ENCODE measurements at places on chromosomes 6 and 20.

DNA sequence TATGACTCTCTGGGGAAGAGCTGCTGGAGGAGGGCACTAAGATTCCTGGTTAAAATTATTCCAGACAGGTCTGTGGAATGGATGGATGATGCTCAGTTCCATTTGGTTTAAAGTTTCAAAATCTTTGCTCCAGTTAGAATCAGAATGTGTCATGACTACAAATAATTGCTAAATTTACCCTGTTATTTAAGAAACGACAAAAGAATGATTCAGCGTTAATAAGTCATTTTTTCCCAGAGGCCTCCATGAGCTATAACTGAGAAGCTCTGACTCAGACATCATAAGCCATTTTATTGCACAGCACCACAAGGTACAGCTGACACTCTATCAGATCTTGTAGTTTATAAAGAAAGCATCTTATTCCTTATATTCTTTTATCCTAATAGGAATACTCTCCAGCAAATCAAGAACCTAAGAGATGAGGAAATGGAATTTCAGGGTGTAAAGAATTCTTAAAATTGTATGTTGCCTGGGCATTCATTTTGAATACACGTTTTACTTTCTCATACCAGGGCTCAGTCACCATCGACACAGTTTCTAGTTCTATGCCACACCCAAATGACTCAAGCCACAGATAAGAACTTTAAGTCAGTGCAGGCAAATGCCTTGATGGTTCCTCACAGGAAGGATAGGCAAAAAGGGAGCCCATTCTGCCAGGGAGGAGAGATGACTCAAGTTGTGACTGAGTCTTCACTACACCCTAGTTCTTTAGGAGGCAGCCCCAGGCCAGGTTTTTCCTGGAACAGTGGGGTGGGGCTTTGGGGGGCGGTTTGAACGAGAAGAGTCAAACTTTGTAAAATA, 636.0 kb downstream of the MMUT start:
- no peaks in the 10 kb centered on the region for H3K27me3 ChIP-seq
- no peaks in the 10 kb centered on the region for H3K4me1 ChIP-seq
- H3K36me3 ChIP-seq = no peaks in the 10 kb centered on the region

DNA sequence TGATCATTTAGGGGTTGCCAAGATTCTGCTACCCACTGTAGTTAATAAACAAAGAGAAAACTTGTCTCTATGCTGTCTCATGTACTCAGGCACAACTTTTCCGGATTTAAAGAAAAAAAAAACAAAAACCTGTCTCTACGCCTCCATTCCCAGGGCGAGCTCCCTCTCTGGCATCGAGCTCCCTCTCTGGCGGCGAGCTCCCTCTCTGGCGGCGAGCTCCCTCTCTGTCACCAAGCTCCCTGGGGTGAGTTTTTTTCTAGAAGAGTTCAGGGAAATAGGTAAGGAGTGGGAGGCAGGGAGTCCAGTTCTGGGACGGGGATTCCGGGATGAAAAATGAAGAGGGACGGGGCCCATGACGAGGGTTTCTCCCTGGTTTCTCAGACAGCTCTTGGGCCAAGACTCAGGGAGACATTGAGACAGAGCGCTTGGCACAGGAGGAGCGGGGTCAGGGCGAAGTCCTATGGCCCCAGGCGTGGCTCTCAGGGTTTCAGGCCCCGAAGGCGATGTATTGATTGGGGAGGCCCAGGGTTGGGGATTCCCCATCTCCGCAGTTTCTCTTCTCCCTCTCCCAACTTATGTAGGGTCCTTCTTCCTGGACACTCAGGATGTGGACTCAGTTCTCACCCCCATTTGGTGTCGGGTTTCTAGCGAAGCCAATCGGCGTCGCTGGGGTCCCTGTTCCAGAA, 16.5 kb upstream of the HLA-A start:
- no peak for DNase-seq
- H3K4me1 ChIP-seq = peaks cover 20% of the 10 kb centered on the region
- peak overlapping the region; percentile 20 for H3K4me3 ChIP-seq
- peak overlapping the region; percentile 73 for H3K27ac ChIP-seq
- no peaks in the 10 kb centered on the region for H3K36me3 ChIP-seq
- no peaks in the 10 kb centered on the region for H3K27me3 ChIP-seq

- no peak overlapping the region for H3K4me3 ChIP-seq
- no peak overlapping the region for H3K27ac ChIP-seq
- H3K36me3 ChIP-seq = no peaks in the 10 kb centered on the region
Measured at GRCh38 chr6:37077191-37077904, 71.9 kb downstream of the FGD2 start.

- peaks cover 17% of the 10 kb centered on the region for H3K36me3 ChIP-seq
- no peak for DNase-seq
- no peak overlapping the region for H3K27ac ChIP-seq
- H3K4me3 ChIP-seq = no peak overlapping the region
- H3K4me1 ChIP-seq = no peaks in the 10 kb centered on the region
Measured at GRCh38 chr20:54221353-54221752, 13.5 kb downstream of the PFDN4 start.

GRCh38 chr20:47748823-47749222, 36.5 kb downstream of the SULF2 start:
- peak; percentile 73 for DNase-seq
- H3K27me3 ChIP-seq = no peaks in the 10 kb centered on the region
- no peak overlapping the region for H3K4me3 ChIP-seq
- peaks cover 24% of the 10 kb centered on the region for H3K4me1 ChIP-seq
- H3K36me3 ChIP-seq = no peaks in the 10 kb centered on the region

DNA sequence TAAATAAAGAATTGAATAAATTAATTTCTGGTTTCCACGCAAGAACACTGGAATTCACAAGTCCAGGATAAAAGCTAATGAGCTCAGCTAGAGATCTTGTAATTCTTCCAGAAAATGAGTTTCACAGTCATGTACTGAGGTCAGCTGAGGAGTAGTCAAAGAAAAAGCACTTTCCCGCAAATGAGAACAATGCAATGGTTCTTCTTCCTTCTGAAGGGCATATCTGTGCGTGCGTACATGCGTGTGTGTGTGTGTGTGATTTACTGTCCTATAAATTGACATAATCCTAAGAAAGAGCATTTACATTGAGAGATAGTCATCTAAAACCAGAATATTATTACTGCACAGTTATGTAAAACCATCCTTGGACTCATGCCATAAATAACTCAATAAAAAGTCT, 968.9 kb upstream of the EYS start:
- no peaks in the 10 kb centered on the region for H3K36me3 ChIP-seq
- H3K27me3 ChIP-seq = no peaks in the 10 kb centered on the region
- no peak overlapping the region for H3K4me3 ChIP-seq

GRCh38 chr6:160790028-160790792, 88.2 kb downstream of the PLG start:
- no peak overlapping the region for H3K4me3 ChIP-seq
- no peak overlapping the region for H3K27ac ChIP-seq
- H3K36me3 ChIP-seq = no peaks in the 10 kb centered on the region

DNA sequence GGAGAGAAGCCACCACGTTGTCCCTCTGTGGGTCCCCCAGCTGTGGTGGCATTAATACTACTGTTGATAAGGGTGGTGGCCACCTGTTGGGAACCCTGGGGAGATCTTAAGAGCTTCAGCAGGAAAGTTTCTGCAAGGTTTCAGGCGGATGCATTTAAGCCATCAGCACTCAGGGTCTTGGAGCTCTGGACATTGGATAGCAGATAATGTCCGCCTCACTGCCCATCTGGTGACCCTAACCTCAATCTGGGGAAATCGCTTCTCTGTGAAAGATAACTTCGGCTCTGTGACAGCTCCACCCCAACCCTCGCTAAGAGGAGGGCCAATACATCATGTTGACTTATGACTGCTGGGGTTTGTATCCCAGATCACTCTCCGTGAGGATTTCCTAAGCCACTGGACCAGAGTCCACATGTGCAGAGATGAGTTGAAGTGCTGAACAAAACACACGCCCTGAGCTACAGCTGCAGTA, 92.9 kb downstream of the FOXC1 start:
- no peak overlapping the region for H3K27ac ChIP-seq
- no peaks in the 10 kb centered on the region for H3K36me3 ChIP-seq
- DNase-seq = no peak
- no peaks in the 10 kb centered on the region for H3K4me1 ChIP-seq

DNA sequence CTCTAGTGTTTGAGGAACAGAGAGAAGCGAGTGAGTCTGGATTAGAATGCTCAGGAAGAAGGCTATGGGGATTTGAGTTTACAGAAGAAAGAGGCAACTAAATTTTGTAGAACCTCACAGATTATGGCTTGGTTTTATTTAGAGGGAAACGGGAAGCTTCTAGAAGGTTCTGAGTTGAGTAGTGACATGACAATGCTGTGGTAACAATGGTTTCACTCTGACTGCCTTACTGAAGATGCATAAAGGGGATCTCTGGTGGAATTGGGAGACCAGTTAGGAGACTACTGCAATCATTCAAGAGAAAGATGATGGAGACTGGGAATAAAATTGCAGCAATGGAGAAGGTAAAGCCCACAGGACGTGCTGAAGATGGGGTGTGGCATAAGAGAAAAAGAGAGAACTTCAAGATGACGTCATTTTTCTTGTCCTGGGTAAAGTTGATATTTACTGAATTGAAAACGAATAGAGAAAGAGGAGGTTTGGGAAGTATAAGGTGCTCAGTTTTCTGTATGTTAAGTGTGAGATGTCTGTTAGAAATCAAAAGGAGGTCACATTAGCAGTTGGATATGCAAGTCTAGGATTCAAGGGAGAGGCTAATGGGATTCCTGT, 710.1 kb upstream of the NRSN1 start:
- no peak for DNase-seq
- H3K4me1 ChIP-seq = no peaks in the 10 kb centered on the region
- H3K36me3 ChIP-seq = no peaks in the 10 kb centered on the region
- H3K4me3 ChIP-seq = no peak overlapping the region
- H3K27ac ChIP-seq = no peak overlapping the region

- no peaks in the 10 kb centered on the region for H3K4me1 ChIP-seq
- no peak for DNase-seq
- H3K27me3 ChIP-seq = peaks cover 5% of the 10 kb centered on the region
- no peak overlapping the region for H3K4me3 ChIP-seq
Measured at GRCh38 chr20:1920252-1920651, 25.0 kb downstream of the SIRPA start.

GRCh38 chr6:135830452-135830881, 21.0 kb upstream of the PDE7B start:
- H3K36me3 ChIP-seq = no peaks in the 10 kb centered on the region
- peaks cover 57% of the 10 kb centered on the region for H3K27me3 ChIP-seq
- no peak overlapping the region for H3K27ac ChIP-seq
- no peak for DNase-seq
- H3K4me1 ChIP-seq = no peaks in the 10 kb centered on the region
- no peak overlapping the region for H3K4me3 ChIP-seq

- no peaks in the 10 kb centered on the region for H3K27me3 ChIP-seq
- DNase-seq = no peak
- H3K27ac ChIP-seq = no peak overlapping the region
- no peaks in the 10 kb centered on the region for H3K36me3 ChIP-seq
- no peaks in the 10 kb centered on the region for H3K4me1 ChIP-seq
- H3K4me3 ChIP-seq = no peak overlapping the region
Measured at GRCh38 chr6:138420356-138420755, 16.3 kb downstream of the HEBP2 start.

DNA sequence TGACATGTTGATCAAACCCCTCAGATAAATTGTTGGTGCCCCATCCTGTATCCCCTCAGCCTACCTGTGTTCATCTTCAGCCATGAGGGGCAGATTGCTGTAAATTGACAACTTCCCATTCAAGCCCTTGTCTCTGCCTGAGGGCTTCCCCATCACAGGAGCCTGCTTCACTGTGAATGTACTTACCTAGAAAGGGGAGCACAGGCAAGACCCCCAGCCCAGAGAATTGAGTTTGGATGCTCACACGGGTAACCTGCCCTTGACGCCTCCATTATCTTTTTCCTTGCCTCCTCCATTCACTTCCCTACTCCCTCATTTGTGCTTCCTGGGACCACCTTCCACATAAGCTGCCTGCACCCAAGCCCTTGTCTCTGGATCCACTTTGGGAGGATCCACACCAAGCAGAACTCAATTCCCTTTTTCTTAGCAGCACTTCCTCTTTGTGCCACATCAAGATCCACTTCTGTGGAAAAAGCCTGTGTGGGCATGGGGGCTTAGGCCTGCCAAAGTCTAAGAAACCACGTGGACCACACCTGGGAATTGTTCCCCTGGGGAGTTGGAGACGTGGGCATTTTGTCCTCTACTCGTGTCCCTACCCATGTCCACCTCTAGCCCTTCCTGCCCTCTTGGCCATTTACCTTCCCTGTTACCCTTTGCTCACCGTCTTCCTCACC, 103.4 kb upstream of the FOXA2 start:
- H3K27me3 ChIP-seq = peaks cover 7% of the 10 kb centered on the region
- no peak overlapping the region for H3K4me3 ChIP-seq
- H3K27ac ChIP-seq = no peak overlapping the region
- H3K4me1 ChIP-seq = peaks cover 9% of the 10 kb centered on the region

- H3K27me3 ChIP-seq = peaks cover 22% of the 10 kb centered on the region
- no peak overlapping the region for H3K27ac ChIP-seq
- H3K4me1 ChIP-seq = no peaks in the 10 kb centered on the region
- no peak overlapping the region for H3K4me3 ChIP-seq
- DNase-seq = no peak
Measured at GRCh38 chr20:37927410-37928095, 24.6 kb downstream of the VSTM2L start.

DNA sequence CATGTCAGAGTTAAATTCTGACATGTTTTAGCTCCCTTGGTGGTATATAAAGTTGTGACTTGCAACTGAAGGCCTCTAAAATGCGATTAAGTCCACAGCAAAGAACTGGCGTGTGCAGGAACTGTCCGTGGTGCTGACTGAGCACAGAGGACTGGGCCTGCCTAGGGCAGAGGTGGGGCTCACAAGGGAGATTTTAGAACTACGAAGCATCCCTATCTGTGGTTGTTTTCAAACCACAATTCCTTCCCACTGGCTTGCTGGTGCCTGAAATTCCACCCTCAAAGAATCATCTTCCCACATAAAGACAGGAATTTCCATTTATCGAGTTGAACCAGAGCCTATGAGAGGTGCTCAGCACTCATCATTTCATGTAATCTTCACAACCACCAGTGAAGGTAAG, 30.1 kb downstream of the RIMS4 start:
- no peaks in the 10 kb centered on the region for H3K27me3 ChIP-seq
- no peak overlapping the region for H3K4me3 ChIP-seq
- no peaks in the 10 kb centered on the region for H3K36me3 ChIP-seq
- no peak overlapping the region for H3K27ac ChIP-seq
- peak; percentile 77 for DNase-seq

GRCh38 chr6:21526974-21527373, 66.6 kb upstream of the SOX4 start:
- no peak overlapping the region for H3K27ac ChIP-seq
- H3K27me3 ChIP-seq = no peaks in the 10 kb centered on the region
- H3K4me1 ChIP-seq = no peaks in the 10 kb centered on the region
- no peak for DNase-seq
- no peak overlapping the region for H3K4me3 ChIP-seq

- H3K36me3 ChIP-seq = no peaks in the 10 kb centered on the region
- H3K4me3 ChIP-seq = no peak overlapping the region
- no peaks in the 10 kb centered on the region for H3K27me3 ChIP-seq
- no peak overlapping the region for H3K27ac ChIP-seq
- DNase-seq = no peak
- no peaks in the 10 kb centered on the region for H3K4me1 ChIP-seq
Measured at GRCh38 chr20:20953738-20954618, 152.2 kb downstream of the LINC00237 start.
